Thyroid gland (tissue), 4 donors: ENCODE measurements at places on chromosomes 3 and 15. TPM values are rescaled to one million over a fixed set of nuclear protein-coding genes. Genes with fewer than 3 reads are reported as not detected.
A peak's percentile ranks its signal among the peaks of the same experiment; 100 is the strongest.

The WWTR1 gene
- 85.3 TPM for total RNA-seq

DNA sequence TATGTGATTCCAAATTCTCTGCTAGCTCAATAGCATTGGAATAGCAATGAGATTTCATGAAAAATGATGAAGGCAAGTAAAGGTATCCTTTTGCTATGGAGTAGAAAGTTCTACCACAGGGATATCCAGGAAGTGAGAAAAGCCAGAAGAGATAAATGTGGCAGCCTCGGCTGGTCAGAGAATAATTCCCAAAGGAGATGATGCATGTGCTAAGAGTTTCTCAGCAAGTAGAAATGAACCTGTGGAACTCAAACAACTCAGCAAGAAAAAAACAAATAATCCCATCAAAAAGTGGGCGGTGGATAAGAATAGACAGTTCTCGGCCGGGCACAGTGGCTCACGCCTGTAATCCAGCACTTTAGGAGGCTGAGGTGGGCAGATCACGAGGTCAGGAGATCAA lies 38.2 kb downstream of the ALS2CL start:
- no peak for DNase-seq
- no peaks in the 10 kb centered on the region for H3K27me3 ChIP-seq
- H3K36me3 ChIP-seq = no peaks in the 10 kb centered on the region
- H3K4me3 ChIP-seq = no peak overlapping the region
- no peaks in the 10 kb centered on the region for H3K4me1 ChIP-seq

DNA sequence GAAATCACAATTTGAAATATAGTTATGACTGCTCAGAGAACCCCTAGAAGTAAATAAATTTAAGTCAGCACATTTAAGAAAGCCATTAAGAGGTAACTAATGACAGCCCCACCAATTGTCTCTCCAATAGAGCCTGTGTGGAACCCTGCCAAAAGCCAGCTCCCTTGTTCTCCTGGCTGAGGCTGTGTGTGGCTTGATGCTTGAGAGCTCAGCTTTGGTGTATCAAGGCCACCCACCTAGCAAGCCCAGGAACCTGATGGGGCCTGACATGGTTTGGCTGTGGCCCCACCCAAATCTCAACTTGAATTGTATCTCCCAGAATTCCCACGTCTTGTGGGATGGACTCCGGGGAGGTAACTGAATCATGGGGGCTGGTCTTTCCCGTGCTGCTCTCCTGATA lies 106.9 kb downstream of the LRRN1 start:
- no peak overlapping the region for H3K27ac ChIP-seq
- no peak for DNase-seq
- no peak overlapping the region for H3K4me3 ChIP-seq
- no peaks in the 10 kb centered on the region for H3K36me3 ChIP-seq

- no peaks in the 10 kb centered on the region for H3K27me3 ChIP-seq
- no peak for DNase-seq
- no peak overlapping the region for H3K4me3 ChIP-seq
- peaks cover 3% of the 10 kb centered on the region for H3K36me3 ChIP-seq
These were observed 46.3 kb upstream of the C3orf70 start for GRCh38 chr3:185199206-185199605.

The DNAJC19 gene
- total RNA-seq = 66.8 TPM

DNA sequence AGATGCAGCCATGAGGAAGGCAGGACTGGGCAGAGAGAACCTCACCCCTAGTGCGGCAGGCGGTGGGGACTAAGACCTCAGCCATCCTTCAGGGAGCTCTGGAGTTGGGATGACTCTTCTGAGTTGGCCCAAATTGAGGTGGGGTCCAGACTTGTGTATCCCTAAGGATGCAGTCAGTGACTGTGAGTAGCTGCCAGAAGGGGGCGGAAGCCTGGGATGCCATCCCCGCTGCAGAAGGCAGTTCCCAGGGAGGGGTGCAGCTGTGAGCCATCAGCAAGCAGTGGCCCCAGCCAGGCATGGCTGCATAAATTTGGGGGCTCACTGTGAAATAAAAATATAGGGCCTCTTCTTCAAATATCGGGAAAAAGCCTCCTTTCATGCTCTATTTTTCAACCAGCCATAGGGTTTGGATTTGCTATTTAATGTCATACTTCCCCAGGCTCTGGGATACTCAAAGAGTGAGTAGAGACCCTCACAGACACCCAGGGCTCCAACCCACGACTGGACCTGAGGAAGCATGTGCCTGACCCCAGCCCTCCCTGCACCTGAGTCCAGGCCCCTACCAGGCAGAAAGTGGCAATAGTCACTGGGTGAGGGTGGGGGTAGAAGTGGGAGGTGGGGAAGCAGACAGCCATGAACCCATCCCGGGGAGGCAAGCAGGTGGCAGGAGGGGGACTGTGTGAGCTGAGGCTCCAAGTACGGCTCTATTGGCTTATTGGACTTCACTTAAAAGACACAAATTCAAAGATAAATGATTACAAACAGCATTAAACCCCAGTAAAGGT lies 30.5 kb downstream of the GRK7 start:
- H3K4me3 ChIP-seq = no peak overlapping the region
- H3K4me1 ChIP-seq = peaks cover 26% of the 10 kb centered on the region
- no peak overlapping the region for H3K27ac ChIP-seq

GRCh38 chr3:38139191-38139590 lies 730 bp downstream of the MYD88 start:
- H3K27ac ChIP-seq = peak overlapping the region; percentile 89
- no peaks in the 10 kb centered on the region for H3K27me3 ChIP-seq
